Diencephalon (tissue), 1 donor: ENCODE measurements at places on chromosomes 7 and 10. TPM values are rescaled to one million over a fixed set of nuclear protein-coding genes. Genes with fewer than 3 reads are reported as not detected.

SHOC2 gene
- 142 TPM for total RNA-seq

DYNC1I1 gene
- total RNA-seq = 51.2 TPM

SLC39A12 gene
- 20.1 TPM for total RNA-seq

OR2A12 gene
- total RNA-seq = not detected

CRHR2 gene
- total RNA-seq = 1.6 TPM

PRF1 gene
- 1.2 TPM for total RNA-seq
